Smooth muscle cell of the umbilical artery (primary cell): ENCODE measurements at places on chromosomes 11 and 22. TPM values are rescaled to one million over a fixed set of nuclear protein-coding genes. Genes with fewer than 3 reads are reported as not detected.

SERPING1 gene
- 4.5 and 7.9 TPM in 2 replicates for total RNA-seq

MMP13 gene
- total RNA-seq, result under 0.01 TPM in 1 of 2 replicates, not detected in the other

HEPHL1 gene
- under 0.01 and 0.09 TPM in 2 replicates for total RNA-seq

NCR3LG1 gene
- 5.6 and 11.1 TPM in 2 replicates for total RNA-seq

TCP11L1 gene
- 25.2 and 36.1 TPM in 2 replicates for total RNA-seq

TMEM80 gene
- 8.3 and 10.1 TPM in 2 replicates for total RNA-seq

TREH gene
- total RNA-seq, result not detected in 2 replicates

ASRGL1 gene
- total RNA-seq, result 0.30 and 0.78 TPM in 2 replicates

TYR gene
- total RNA-seq, result not detected in 2 replicates

EMID1 gene
- total RNA-seq, result not detected in 2 replicates

ZNF280B gene
- 1.8 and 2.2 TPM in 2 replicates for total RNA-seq

GSTT2 gene
- total RNA-seq, result 0.60 TPM in 1 of 2 replicates, not detected in the other

NFAM1 gene
- under 0.01 and 0.09 TPM in 2 replicates for total RNA-seq

BAIAP2L2 gene
- total RNA-seq, result under 0.01 and 0.18 TPM in 2 replicates

MPPED1 gene
- total RNA-seq, result not detected in 2 replicates

BTBD18 gene
- total RNA-seq, result not detected in 2 replicates

CAPN1 gene
- 52.6 and 180 TPM in 2 replicates for total RNA-seq

KRTAP5-1 gene
- total RNA-seq, result not detected in 2 replicates

SULT4A1 gene
- total RNA-seq, result 0.30 and 1.1 TPM in 2 replicates

MS4A6E gene
- total RNA-seq, result not detected in 2 replicates

LRRC10B gene
- 0.09 TPM in 1 of 2 replicates, not detected in the other for total RNA-seq

APOBEC3C gene
- total RNA-seq, result 7.7 and 22.3 TPM in 2 replicates
